Nucleus accumbens (tissue), 56 donors: ENCODE measurements at places on chromosomes 6 and 20.

DNA sequence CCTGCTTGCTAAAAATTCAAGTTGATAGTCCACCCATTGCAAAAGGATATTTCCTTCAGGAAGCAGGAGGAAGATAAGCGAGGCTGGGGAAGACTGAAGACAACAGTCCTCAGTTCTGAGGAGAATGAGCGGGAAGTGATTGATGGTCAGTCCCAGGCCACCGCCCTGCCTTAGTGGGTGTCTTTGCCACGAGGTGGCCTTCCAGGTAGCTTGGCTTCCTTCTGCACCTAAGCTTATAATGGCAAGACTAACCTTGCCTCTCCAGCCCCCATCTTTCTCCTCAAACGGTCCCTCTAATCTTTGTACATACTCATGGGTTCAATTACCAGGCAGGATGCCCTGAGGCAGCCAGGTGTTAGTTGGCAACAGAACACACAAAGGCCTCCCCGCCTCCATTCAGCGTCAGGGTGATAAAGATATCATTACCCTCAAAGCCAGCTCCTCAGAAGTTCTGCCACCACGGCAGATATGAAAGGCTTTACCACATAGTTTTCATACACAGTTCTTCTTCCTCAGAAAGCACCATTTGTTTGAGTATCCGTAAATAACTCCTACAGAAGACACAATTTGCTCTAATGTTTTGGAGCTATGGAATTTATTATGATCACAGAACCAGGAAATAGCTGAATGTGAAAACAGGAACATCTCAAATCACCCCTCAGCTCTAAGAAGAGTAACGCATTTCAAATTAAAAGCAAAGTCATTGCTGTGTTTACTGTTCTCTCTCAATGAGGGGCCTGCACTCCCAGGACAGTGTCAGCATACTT lies 249.4 kb downstream of the ATXN1 start:
- no peak for DNase-seq

DNA sequence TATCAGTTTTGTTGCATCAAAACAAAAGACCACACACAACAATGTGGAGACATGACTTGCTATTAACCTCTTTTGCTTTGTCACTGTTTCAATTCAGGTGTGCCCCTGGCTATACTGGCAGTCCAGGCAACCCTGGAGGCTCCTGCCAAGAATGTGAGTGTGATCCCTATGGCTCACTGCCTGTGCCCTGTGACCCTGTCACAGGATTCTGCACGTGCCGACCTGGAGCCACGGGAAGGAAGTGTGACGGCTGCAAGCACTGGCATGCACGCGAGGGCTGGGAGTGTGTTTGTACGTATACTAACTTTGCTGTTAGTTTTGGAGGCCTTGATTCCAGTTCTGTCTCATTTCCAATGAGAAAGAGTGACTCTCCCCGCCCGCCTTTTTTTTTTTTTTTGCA lies 356.9 kb downstream of the ARHGAP18 start:
- DNase-seq, result no peak

DNA sequence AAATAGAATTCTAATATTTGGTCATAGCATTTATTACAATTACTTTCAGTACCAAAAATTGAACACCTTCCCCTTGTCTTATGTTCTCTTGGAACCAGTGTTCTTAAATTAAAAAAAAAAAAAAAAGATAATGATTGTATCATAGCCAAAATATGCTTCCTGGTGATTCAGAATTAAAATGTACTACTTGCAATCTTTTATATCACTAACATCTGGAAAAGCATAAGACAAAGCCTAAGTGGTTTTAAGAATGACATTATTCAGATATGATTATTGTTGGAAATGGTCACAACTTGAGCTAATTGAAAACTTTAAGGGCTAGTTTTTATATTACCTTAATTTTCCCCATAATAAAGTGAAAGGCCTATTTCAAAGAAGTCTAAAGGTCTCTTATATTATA lies 493.3 kb upstream of the MARCKS start:
- DNase-seq, result no peak

GRCh38 chr6:141195251-141195832 lies 937.4 kb upstream of the GJE1 start:
- no peak for DNase-seq

DNA sequence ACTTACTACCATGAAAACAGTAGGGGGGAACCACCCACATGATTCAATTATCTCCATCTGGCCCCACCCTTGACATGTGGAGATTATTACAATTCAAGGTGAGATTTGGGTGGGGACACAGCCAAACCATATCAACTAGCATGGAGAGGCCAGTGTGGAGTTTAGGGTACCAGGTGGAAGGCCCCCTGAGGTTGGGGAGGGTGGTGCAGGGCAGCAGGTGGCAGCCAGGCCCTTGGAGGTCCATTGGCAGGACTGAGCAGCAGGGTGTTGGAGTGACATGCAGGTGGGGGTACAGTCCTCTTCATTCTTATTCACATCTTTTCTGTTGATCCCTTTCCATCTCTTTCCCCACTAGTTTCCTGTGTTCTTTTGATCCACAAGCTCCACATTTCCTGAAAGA lies 42.9 kb downstream of the PHACTR3 start:
- no peak for DNase-seq

- no peak for DNase-seq
Observed at GRCh38 chr6:119256978-119257462, 92.5 kb downstream of the MAN1A1 start.

DNA sequence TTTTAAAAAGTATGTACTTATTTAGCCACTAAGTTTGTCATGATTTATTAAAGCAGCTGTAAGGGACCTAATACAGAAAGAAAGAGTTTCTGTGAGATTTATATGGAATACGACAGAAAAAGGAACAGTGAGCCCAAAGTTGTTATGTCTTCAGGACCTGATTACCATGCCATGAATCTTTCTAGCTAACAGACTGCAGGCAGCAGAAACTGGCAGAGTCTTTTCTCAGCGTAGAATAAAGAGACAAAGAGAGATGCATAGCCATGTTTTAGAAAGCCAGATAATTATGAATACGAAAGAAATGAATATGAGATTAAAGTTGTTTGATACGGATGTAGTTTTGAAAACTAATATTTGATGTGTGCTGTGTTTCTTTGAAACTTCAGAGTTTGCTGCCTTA lies 624.1 kb upstream of the ADGRB3 start:
- no peak for DNase-seq

GRCh38 chr6:12449447-12449846 lies 159.3 kb downstream of the EDN1 start:
- no peak for DNase-seq

DNA sequence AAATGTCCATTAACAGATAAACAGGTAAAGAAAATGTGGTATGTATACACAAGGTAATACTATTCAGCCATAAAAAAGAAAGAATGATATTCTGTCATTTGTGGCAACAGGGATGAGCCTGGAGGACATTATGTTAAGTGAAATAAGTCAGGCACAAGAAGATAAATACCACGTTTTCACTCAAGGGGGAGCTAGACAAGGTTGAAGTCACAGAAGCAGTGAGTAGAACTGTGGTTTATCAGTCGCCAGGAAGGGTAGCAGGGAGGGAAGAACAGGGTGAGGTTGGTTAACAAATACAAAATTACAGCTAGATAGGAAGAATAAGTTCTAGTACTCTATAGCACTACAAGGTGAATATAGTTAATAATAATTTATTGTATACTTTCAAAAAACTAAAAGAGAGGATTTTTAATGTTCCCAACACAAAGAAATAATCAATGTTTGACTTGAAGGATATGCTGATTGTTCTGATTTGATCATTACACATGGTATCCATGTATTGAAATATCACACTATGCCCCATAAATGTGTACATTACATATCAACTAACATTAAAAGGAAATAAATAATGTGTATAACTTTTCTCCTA lies 21.1 kb downstream of the RTN4IP1 start:
- DNase-seq, result no peak

GRCh38 chr6:36104836-36105235 lies 25.5 kb upstream of the MAPK13 start:
- DNase-seq, result peak; percentile 20

GRCh38 chr20:44279228-44279627 lies 31.8 kb downstream of the FITM2 start:
- DNase-seq, result no peak

- DNase-seq, result no peak
Observed at GRCh38 chr20:48186447-48186846, 401.2 kb upstream of the SULF2 start.

- no peak for DNase-seq
Observed at GRCh38 chr6:56625356-56625755, 17.3 kb downstream of the DST start.

DNA sequence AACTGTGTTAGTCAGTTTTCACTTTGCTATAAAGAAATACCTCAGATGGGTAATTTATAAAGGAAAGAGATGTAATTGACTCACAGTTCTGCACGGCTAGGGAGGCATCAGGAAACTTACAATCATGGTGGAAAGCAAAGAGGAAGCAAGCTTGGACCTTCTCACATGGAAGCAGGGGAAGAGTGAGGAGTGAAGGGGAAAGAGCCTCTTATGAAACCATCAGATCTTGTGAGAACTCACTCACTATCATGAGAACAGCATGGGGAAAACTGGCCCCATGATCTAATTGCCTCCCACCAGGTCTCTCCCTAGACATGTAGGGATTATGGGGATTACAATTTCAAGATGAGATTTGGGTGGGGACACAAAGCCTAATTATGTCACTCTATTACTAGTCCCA lies 41.3 kb upstream of the PLAGL1 start:
- DNase-seq, result no peak

DNA sequence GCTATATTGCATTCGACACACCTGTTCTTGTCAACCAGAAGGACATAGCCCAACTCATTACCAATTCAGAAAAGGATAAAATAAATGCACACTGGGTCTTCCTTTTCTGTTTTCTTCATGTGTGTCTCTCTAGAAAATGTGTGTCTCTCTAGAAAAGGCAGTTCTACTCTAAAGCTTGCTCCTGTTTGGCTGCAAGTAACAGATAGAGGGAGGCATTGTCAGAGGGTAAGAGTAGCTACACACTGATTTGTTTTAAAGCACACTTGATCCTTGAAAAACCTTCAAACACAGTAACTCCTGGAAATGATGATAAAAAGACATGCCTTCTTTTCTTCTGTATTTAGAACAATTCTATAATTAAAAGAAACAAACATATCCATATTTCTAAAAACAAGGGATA lies 21.3 kb downstream of the GRM1 start:
- DNase-seq, result no peak

GRCh38 chr6:85493389-85493788 lies 43.5 kb downstream of the NT5E start:
- no peak for DNase-seq

DNA sequence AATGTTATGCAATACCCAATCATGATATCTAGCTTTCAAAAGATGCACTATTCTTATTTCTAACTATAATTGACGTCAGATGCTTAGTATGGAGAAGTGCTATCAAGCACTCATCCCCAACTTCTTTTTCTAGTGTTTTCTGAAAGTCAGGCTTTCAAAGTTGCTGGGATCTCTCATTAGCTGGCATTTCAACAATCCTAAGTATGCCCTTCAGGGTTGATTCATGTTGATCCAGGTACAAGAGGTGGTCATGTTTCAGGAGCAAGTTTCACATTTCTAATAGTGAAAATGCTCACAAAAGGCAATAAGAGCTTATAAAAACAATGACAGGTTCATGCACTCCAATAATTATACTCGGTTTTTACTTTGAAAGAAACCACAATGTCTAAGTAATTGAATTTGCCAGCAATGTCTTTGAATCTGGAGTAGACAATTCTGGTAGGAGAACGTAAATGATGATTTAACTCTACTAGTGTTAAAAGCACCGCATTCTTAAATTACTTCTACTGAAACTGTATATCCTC lies 193.7 kb upstream of the KHDRBS2 start:
- DNase-seq, result no peak

- DNase-seq, result no peak
Observed at GRCh38 chr20:11195169-11195568, 521.4 kb upstream of the JAG1 start.

- DNase-seq, result no peak
Observed at GRCh38 chr6:158781692-158782373, 37.3 kb downstream of the EZR start.

DNA sequence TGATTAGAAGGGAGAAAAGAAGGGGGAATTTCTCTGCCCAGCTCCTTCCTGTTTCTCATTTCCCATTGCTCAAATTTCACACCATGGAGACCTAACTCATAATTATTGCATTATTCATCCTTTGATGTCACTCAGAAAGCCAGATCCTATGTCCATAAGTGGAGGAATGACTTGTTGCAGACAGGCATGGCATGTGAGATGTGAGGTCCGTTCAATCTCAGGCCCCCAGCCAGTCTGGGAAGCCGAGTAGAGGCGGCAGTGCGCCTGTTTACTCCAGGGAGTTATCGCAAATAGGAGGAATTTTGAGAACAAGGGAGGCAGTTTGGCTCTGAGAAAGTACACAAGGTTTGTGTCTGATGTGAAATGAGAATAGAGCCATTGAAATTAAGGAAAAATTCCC lies 26.9 kb upstream of the MOCS1 start:
- no peak for DNase-seq

DNA sequence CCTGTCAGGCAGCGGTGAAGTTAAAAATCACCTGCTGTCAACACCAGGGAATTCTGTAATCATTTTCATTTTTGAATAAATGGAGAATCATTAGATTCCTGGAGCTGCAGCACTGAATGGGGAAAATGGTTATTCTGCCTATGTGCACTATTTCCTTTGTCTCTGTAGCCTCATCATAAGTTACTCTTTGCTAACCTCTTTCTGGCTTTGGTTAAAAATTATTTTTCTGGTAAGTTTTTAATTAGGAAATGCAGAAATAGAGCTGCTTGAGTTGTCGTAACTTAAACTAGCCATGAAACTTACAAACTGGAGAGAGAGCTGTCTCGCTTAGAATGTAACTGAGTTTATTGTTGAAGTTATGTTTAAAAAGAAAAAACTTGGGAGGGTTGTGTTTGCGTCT lies 28.8 kb downstream of the ZFAND3 start:
- no peak for DNase-seq

DNA sequence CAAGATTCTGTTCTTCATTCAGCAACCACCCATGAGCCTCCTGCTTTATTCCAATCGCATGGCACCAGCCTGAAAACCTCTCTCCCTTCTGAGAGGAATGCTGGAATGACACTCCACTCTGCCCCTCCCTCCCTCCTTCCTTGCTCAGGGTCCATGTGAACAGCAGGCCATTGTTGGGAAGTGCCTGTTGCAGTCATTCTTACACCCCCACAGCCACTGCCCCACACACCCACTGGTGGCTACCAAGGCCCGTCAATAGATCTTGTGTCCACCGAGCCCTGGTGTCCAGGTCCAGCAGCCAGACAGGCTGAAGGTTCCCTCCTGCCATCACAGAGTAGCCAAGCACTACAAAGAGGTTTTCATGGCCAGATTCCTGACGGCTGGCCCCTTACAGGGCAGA lies 6.5 kb downstream of the PDRG1 start:
- no peak for DNase-seq

- DNase-seq, result no peak
Observed at GRCh38 chr6:162705736-162706135, 21.8 kb downstream of the PRKN start.

- DNase-seq, result no peak
Observed at GRCh38 chr20:41072190-41072863, 43.7 kb downstream of the TOP1 start.
